ENCODE measurements at places on chromosomes 2 and 18.
A peak's percentile ranks its signal among the peaks of the same experiment; 100 is the strongest.

DNA sequence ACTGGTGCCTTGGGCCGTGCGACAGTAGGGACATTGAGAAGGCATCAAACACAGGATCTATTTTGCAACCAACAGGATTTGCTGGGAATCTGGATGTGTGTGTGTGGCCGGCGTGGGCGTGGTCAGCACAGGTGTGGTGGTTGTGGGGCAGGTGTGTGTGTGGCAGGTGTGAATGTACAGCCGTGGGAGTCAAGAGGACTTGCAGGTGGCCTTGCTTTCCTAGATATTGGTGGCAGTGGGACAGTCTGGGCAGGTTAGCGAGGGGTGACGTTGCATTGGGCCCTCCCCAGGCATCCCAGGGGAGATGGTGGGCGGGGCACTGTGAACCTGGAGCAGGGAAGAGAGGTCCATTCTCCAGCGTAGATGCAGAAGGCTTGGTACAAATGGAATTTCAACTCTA, 3.2 kb upstream of the LIMS2 start:
- DNase-seq = peak; percentile 29

- no peak for DNase-seq
Measured at GRCh38 chr2:37109523-37109922, 25.2 kb downstream of the GPATCH11 start.

DNA sequence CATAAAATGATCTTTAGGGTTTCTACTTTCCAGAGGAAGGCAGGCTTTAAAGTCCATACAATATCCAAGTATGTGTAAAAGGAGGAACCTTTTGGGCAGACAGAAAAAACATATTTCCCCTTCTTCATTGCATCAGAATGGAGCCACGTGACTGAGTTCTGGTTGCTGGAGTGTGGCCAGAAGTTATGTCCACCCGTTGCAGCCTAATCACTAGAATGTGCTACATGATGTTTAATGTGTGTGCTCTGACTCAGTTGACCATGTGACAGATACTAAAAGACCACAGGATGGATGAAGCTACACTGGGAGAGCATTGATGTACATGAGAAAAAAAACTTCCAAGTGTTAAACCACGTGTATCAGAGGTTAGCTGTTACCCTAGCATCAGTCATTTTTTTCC, 460.9 kb downstream of the RIT2 start:
- no peak for DNase-seq

- DNase-seq = no peak
Measured at GRCh38 chr2:66536290-66536673, 101.4 kb downstream of the MEIS1 start.

- DNase-seq = no peak
Measured at GRCh38 chr2:223238301-223238700, 186.3 kb downstream of the KCNE4 start.

- DNase-seq = peak; percentile 11
Measured at GRCh38 chr2:223604231-223604630, 2.1 kb upstream of the SCG2 start.

DNA sequence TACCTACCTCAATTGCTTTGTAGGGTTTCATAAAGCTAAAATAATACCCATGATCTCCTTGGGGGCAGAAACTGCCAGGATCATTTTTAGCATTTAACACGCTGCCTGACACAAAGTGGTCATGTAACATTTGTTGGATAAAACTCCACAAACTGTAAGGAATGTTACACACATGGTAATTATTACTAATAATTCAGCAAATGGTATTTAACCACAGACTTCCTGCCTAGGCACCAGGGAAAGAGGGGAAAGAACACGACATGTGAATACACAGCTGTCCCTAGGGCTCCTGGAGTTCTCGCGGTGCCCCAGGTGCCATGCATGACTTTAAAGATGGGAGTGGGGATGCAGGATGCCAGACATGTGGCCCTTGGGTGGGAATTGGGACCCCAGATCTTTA, 43.5 kb downstream of the ASAP2 start:
- DNase-seq = no peak

GRCh38 chr18:61824733-61825363, 68.0 kb downstream of the RNF152 start:
- no peak for DNase-seq

- DNase-seq = no peak
Measured at GRCh38 chr18:74370115-74370514, 54.5 kb downstream of the C18orf63 start.

DNA sequence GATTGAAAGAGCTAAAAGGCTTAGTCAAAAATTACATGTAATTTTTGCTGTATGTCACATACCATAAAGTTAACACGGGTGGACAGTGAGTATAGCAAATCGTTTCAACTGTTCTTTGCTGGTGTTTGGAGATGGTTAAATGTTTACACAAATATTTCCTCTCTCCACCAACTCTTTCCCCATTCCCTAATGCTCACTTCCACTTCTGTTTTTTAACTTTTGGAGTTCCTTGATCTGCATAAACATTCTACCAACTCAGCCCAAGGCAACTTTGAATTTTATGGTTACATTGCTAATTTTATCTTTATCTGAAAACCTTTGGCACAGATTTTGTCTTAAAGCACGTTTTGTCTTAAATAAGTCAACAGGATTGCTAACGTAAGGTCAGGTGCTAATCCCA, 1.9 kb upstream of the SPOPL start:
- no peak for DNase-seq

GRCh38 chr2:66069937-66070720, 364.8 kb upstream of the MEIS1 start:
- DNase-seq = no peak

DNA sequence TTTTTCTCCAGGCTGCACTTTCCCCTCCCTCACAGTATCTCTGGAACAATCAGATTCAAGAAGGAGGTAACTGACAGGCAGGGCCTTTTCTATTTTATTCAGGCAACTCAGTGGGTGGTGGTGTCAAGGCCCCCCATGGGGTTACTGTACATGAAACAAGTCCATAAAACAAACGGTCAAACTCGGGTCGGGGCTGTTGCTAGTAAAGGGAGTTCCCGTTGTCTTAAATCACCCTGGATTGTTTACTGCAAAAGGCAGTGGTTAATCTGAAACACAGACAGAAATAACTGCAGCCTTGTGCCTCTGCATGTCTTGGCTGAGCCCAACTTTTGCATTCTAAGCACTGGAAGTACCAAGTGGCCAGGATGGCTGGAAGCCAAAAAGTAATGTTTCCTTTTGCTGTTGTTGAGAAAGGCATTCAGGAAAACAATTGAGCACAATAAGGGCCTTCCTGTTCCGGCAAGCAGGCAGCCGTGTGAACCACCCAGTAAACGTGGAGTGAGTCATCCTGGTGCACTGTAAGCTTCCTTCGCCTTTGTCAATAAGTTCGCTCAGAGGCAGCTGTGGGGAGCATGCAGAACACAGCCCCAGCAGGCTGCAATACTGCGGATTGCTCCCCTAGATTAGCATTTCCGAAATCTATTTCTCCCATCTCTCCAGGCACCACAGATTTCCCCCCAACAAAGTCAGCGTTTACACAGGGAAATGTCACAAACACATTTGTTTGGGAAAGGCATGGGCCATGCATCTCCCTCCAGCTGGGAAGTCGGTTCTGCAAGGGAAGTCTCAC, 149.6 kb downstream of the IRS1 start:
- DNase-seq = no peak

DNA sequence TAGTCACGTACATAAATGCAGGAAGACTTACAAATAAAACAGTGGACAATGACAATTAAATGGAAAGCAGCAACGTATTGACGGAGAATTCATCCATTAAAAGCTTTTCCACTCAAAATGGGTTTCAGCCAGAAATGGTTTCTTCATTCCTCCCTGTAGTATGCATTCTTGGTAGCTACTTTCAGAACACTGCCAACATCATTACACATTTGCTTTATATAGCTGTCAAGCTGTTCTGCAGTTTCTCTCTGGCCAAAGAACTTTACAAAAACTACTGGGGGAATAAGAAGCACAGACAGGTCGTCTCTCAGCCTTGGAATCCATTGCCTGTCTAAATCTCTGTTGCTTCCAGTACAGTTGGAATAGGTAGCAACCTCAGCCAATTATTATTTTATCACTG, 84.1 kb upstream of the NCKAP5 start:
- no peak for DNase-seq

GRCh38 chr2:23436346-23437098, 51.5 kb downstream of the KLHL29 start:
- no peak for DNase-seq

- peak; percentile 57 for DNase-seq
Measured at GRCh38 chr2:224038049-224038829, 847 bp downstream of the SERPINE2 start.

DNA sequence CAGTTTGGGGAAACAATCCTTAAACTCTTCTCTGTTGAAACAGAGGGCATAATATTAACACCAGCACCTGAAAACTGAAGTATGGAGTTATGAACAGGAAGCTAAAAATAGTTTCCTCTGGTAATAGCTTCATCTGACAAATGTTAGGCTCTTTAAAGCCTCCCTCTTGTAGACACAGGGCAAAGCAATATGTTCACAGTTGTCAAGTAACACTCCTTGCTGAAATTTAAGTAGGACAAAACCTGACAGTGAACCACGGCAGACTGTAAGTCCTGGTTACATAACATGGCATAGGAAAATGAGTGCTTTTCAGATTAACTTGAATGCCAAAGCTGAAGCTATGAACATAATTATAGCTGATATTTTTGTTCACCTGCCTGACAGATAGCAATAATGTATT, 172.9 kb downstream of the CMPK2 start:
- DNase-seq = no peak

DNA sequence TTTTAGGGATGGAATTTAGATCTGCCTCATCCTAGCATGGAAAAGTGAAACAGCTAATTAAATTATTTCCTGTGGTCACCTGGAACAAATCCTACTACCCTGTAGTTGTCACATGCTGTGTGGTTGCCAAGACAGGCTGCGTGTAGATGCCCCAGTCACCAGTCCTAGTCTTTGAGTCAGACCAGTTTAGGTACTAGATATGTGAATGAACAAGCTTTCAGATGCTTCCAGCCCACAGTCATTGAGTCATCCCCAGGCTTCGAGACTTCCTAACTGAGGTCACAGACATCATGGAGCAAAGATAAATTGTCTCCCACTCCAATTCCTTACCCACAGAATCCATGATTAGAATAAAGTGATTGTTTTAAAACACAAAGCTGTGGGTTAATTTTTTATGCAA, 35.8 kb upstream of the GRB14 start:
- DNase-seq = no peak

GRCh38 chr2:3639015-3639630, 18.9 kb upstream of the ALLC start:
- no peak for DNase-seq

GRCh38 chr18:41599466-41599865, 355.6 kb upstream of the PIK3C3 start:
- DNase-seq = no peak

GRCh38 chr2:234375176-234375880, 121.6 kb downstream of the ARL4C start:
- DNase-seq = no peak

DNA sequence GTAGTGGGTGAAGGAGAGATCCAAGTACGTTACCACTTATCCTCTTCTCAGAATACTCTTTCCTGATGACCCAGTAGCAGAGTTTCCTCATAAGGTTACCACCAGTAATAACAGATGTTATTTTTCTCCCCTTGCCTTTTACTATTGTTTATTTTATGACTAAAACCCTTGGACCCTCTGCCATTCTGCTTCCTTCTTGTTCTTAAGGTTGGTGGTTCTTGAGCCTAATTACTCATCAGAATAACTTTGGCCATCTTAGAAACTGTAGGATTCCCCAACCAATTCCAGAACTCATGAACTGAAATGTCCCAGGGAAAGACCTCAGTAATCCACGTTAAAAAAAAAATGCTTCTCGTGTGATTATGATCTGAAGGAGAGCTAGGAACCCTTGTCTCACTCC, 64.9 kb downstream of the CHST9 start:
- no peak for DNase-seq

DNA sequence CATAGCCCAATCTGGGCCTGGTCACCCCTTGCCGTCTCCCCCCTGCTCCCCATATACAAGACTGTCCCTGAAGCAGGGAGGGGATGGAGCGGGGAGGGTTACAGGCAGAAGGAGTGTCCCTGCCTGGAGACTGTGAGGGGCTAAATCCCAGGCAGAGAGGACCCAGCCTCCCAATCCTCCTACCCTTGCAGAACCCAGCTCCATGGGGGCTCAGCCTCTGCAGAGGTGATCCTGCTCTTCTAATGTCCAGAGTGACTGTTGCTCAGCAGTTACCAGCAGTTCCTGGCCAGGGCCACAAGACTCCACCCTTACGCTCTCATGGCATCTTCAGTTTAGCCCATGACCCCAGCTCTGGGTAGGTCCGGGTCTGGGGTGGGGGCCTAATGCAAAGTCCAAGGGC, 58.1 kb downstream of the COA5 start:
- DNase-seq = no peak

DNA sequence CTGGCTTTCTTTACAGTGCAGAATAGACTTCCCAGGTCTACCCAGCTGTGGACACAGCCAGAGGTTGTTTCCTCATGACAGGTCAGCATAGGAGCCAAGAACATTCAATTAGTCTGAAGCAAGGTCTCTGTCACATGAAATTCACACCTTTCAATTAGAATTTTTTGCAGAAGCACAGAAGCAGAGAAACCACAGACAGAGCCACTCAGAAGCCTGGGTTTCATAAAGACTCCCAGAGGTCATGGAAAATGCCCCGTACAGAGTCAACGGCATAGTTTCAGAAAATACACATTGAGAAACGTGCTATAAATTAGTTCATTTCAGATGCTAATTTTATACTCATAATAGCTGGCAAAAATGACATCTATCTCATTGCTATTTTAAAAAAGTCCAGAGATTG, 87.0 kb upstream of the TMEM200C start:
- DNase-seq = no peak

- no peak for DNase-seq
Measured at GRCh38 chr18:44870631-44871502, 190.2 kb downstream of the SETBP1 start.

- DNase-seq = no peak
Measured at GRCh38 chr2:23561544-23561943, 176.6 kb downstream of the KLHL29 start.

- no peak for DNase-seq
Measured at GRCh38 chr2:217610401-217610814, 392.4 kb downstream of the TNS1 start.

DNA sequence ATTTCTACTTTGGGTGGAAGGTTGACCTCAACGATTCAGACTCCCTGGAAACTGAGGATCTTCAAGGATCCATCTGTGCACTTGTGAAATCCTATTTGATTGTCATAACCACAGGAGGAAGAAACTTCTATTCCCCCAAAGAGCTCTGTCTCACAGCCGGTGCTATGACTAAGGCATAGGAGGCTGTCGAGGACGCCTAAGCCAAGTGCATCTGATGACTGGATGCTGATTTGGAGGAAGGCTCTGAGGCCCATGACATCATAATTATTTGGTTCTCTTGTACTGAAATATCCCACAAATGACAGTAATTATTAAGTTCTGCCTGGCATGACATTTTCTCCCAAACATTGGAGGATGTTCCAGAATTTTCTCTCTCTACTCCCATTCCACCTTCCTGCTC, 13.8 kb upstream of the KCNF1 start:
- DNase-seq = no peak

GRCh38 chr2:237744613-237745249, 53.8 kb upstream of the RBM44 start:
- peak; percentile 72 for DNase-seq

- no peak for DNase-seq
Measured at GRCh38 chr2:55592130-55592529, 25.3 kb downstream of the PPP4R3B start.

- no peak for DNase-seq
Measured at GRCh38 chr2:218015586-218016521, 13.1 kb upstream of the TNS1 start.

GRCh38 chr2:161036926-161037325, 123.3 kb upstream of the TANK start:
- no peak for DNase-seq

- no peak for DNase-seq
Measured at GRCh38 chr2:131445896-131446295, 30.0 kb upstream of the TUBA3D start.

- DNase-seq = no peak
Measured at GRCh38 chr2:234355808-234356365, 141.0 kb downstream of the ARL4C start.
